ENCODE measurements at places on chromosomes 16 and 17.

GRCh38 chr16:89352091-89352681, 134.7 kb downstream of the ZNF778 start:
- DNase-seq: peak; percentile 74

DNA sequence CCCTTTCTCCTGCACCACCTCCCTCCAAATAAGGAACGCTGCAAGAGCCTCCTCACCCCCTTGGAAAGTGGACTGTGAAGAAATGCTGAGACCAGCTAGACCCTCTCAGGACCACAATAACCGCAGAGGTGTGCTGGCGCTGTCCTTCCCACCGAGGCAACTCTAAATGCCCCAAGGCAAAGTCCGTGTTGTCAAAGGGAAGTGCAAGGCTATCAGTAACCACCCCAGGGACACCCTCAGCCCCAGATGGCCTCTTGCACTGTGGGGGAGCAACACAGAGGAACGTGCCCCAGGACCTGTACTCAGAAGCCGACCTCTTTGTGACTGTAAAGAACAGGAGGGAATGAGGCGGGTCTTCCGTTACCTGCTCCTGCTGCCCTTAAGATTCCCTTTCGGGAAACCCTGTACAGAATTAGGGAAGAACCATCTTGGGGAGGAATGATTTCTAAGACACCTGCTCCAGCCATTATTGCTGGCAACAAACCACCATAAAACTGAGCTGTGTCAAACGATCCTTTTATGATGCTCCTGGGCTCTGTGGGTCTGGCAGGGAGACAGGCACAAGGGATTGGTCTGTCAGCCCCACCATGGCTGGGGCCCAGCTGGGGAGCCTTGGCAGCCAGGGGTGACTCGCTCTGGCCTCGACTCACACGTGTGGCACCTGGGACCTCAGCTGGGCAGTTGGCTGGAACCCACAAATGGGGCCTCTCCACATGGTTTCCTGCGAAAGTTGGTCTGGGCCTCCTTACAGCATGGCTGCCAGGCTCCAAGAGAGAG, 14.6 kb upstream of the MED9 start:
- no peak for DNase-seq

DNA sequence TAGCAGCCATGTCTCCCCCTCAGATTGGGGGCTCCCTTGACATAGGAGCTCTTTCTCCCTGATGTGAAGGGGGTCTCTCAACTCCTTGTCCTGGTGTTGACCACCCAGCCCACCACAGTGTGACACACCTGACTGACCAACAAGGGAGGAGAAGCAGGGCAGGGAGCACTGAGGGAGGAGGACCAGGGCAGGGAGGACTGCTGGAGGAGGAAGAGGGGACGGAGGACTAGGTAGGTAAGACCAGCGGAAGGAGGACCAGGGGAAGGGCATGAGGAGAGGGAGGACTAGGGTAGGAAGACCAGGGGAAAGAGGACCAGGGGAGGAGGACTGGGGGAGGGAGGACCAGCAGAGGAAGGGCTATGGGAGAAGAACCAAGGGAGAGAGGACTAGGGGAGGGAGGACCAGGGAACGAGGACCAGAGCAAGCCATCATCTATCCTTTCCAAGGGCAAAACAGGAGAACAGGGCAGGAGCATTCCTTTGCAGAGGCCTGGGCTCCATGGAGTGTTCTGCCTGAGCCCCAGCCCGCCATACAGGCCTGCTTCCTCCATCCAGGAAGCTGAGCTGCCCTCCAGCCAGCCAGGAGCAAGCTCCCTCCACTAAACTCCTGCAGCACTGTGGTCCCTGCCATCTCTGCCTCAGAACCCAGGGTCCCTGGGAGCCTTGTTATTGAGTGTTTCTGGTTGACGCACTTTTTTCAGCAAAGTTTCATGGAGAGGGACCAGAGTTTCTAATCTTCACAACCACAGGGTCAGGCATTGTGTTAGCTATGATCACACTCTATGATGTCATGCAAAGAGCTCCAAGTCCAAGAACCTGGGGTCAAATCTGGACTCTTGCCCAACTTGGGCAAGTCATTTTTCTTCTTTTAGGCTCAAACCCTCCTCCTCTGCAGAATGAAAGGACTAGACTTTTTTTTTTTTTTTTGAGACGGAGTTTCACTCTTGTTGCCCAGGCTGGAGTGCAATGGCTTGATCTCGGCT, 15.4 kb upstream of the KRT17 start:
- no peak for DNase-seq

- DNase-seq: no peak
Observed at GRCh38 chr17:75695141-75695829, 26.0 kb upstream of the ITGB4 start.

DNA sequence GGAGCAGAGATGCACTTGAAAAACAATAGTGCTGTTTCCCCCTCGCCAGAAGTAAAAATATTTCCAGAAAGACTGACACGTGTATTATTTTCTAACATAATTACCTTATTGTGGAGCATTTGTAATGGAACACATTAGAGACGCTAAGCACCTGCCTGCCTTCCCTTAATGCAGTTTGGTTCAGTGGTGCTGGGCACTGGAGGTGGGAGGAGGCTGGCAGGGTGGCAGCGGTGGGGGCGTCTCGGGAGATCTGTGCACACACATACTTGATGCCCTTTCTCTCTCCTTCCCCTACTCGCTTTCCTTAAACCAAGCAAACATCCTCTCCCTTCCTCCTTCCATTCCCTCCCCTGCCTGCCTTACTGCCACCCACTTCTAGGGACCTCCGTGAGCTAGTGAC, 156.6 kb upstream of the SDK2 start:
- no peak for DNase-seq

DNA sequence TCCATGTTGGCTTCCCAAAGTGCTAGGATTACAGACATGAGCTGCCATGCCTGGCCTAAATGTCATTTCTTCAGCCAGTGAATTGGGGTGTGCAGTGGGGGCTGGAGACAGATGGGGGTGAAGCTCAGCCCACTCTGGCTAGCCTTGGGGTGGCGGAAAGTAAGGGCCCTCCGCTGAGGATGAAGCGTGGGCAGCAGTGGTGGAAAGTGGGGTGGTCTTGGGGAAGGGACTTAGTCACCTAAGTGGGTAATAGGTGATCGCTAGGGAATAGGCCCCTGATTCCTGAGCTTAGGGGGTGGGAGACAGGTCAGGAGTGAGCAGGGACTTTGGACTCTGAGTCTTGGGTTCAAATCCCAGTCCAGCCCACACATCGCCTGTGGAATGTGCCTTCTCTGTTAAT, 2.2 kb downstream of the LLGL1 start:
- no peak for DNase-seq

DNA sequence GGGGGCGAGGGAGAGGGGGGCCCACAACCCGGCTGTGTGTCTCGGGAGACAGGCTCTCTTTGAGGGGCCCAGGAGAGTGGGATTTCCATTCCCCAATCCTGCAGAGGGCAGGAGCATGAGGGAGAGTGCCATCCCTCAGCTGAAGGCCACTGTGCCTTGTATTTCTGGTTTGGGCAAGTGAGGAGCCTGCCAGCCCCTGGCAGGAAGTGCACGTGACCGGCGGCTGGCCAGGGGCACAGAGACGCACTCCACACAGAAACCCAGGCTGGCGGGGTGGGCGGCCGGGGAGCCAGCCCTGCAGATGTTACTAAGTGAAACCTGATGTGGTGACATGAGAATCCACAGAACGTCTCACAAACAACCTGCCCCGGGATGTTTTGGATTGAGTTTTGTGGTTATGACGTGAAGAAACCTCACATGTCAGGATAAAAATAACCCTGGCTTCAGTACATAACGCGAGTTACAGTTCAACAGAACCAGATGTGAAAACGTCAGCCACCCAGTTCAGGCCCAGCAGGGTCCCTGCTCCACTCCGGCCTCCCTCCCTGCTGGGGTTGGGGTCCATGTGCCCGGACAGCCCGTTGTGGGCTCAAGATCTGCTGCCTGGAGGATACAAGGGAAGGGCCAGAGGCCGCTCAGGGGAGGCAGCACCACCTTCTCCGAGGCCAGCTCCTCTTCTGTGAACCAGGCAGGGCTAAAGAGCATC, 51.7 kb upstream of the MTSS2 start:
- no peak for DNase-seq

DNA sequence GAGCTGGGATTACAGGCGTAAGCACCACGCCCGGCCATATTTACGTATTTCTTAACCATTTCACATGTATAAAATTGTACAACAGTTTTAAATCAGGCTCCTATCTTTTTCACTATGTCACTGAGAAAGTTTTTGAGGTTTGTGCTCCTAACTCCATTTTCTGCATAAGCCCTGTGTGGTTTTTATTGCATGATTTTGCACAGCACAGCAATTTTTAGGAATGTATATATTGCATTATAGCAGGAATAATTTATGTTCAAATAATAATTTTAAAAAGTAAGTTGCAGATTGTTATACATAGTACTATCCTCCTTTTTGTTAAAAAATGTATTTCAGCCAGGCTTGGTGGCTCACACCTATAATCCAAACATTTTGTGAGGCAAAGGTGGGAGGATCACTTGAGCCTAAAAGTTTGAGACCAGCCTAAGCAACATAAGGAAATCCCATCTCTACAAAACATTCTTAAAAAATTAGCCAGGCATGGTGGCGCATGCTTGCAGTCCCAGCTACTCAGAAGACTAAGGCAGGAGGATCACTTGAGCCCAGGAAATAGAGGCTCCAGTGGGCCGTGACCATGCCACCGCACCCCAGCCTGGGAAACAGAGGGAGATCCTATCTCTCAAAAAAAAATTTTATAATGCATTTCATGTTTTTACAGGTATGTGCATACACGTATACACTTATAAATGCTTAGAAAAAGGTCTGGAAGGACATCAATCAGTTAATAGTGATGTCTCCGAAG, 26.0 kb downstream of the SMG6 start:
- DNase-seq: no peak

- DNase-seq: no peak
Observed at GRCh38 chr16:88014252-88014781, 63.1 kb downstream of the BANP start.

DNA sequence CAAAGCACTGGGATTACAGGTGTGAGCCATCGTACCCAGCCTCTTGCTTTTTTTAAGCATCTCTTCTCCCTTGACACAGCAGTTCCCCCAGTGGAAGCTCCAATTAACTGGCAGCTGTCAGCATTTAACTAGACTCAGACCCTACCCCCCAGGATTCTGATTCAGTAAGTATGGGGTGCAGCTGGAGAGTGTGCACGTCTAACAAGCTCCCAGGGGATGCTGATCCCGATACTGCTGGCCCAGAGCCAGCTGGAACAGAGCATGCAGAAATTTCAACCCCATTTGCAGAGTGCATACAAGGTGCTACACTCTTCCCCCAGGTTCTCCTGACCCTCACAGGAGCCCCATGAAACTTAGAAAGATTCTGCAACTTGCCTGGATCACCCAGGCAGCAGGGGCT, 27.7 kb upstream of the BCO1 start:
- no peak for DNase-seq

DNA sequence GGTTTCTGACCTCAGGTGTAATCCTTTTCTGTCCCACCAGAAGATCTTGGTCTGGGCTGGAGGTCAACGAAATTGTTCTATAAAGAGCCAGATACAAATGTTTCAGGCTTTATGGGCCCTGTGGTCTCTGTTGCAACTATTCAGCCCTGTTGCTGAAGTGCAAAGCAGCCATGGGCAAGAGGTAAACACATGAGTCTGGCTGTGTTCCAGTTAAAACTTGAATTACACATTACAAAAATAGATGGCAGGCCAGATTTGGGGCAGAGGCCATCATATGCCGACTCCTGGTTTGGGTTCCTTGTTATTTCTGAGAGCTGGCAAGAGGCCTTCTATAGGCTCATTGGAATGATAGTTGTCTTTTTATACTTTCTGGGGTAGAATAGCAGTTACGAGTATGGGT, 114.4 kb downstream of the SDR42E1 start:
- DNase-seq: no peak

DNA sequence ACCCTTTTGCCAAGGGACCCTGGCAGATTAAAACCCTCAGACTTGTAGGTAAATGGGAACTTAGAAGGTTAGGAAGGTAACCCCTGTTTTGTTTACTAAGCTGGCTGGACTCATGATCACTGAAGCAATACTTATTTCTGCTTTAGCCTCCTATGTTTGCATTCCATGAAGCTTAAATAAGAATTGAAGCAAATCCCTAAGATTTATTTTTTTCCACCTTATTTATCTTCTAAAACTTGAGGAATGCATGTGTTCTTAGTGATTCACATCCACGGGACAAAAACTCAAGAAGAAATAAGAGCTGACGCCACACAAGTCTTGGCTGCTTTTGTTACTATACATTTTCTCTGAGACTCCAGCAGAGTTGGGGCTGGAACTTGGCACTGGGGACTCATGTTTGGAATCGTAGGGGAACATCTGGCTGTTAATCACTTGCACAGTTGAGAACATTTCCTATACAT, 35.5 kb downstream of the CLUAP1 start:
- no peak for DNase-seq

- DNase-seq: no peak
Observed at GRCh38 chr16:89748921-89749320, 27.6 kb downstream of the ZNF276 start.

- no peak for DNase-seq
Observed at GRCh38 chr17:56309897-56310296, 156.6 kb downstream of the ANKFN1 start.

DNA sequence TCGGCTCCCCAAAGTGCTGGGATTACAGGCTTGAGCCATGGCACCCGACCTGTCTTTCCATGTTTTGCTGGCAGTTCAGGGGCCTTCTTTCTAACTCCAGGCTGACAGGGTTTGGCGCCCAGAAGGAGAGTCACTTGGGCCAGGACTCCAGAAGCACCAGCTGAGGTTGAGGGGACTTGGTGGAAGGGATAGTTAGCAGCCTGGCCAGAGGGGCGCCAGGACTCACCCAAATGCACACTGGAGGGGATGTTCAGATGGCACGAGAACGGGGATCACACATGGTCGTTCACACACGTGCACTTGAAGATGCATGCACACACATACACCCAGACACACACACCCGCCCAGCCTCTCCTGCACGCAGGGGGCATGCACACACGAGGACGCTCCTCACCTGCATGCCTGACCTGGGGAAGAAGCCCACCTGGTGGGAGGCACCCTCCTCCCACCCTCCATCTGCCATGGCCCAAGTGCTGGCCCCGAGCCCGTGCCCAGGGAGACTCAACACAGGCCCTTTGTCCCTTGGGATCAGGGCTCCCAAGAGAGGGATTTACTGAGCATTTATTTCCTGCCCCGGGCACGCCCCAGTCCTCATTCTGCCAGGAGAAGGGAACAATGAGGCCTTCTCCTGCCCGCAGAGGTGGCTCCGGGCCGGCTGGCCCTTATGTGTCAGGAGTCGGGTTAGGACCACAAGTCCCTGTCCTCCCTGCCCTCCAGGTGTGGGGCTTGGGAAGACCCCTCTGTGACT, 2.3 kb upstream of the PRSS21 start:
- no peak for DNase-seq

DNA sequence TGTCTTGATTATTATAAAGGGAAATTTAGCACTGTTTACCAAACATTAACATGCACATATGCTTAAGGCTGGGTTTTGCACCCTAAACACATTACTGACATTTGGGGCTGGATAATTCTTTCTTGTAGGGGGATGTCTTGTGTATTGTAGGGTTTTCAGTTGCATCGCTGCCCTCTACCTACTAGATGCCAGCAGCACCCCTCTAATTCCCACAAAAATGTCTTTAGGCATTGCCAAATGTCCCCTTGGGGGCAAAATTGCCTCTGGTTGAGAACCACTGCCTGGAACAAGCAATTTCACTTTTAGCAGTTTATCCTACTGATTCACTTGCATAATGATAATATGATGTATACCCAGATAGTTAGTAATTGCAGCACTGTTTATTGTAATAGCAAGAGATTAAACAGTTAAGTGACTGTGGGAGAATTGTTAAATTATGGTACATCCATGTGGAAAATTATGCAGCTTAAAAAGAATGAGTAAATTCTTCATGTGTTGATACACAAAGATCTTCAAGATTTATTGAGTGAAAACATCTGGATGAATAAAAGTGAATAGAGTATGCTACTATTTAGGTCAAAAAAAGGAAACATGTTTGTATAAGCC, 18.4 kb downstream of the PRSS54 start:
- DNase-seq: no peak
